LNCaP clone FGC (cell line): ENCODE measurements at places on chromosomes 6 and 20.

DNA sequence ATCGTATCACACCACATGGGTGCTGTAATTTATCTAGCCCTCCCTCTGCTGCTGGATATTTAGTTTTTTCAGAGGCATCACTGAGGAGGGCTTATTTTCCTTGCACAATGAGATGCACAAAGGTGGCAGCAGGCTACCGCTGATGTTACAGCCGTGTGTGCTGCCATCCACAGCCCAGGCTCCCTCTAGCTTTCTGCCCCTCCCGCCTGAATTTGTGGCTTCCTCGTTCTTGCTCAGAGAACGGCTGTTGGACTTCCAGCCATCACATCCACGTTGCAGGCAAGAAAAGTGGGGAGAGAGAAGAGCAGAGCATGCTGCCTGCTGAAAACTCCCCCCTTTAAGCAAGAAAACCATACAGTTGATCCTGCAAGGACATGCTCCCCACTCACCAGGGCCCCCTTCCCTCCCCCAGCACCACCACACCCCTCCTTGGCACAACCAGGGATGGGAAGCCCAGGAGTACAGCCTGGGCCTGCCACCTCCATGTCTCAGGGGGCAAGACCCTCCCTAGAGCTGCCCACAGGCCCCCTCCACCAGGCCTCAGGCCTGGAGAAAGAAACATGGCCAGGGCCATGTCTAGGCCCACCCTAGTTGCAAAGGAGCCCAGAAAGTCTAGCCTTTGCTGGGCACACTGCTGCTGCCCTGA is 102.6 kb downstream of the MRPL14 start:
- DNase-seq: no peak

- DNase-seq: no peak
Observed at GRCh38 chr6:106444777-106445507, 84.4 kb downstream of the CRYBG1 start.

- DNase-seq: no peak
Observed at GRCh38 chr20:48826883-48827771, 672 bp downstream of the PREX1 start.

- DNase-seq: no peak
Observed at GRCh38 chr20:22800129-22800528, 215.8 kb upstream of the FOXA2 start.

DNA sequence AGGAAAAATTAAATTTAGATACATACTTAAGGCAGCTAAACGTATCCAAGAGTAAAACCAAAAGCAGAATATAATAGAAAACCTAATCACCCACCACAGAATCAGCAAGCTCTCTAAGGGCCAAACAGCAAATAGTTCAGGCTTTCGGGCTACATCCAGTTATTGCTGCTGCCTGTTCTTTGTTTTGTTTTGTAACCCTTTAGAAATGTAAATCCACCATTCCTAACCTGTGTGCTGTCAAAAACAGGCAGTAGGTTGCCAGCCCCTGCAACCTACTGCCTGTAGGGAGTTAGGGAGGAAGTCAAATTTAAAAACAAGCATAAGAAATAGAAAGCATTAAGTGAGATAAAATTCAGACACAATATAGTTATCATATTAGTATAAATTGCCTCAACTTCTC is 225.9 kb downstream of the PTPRT start:
- DNase-seq: no peak

DNA sequence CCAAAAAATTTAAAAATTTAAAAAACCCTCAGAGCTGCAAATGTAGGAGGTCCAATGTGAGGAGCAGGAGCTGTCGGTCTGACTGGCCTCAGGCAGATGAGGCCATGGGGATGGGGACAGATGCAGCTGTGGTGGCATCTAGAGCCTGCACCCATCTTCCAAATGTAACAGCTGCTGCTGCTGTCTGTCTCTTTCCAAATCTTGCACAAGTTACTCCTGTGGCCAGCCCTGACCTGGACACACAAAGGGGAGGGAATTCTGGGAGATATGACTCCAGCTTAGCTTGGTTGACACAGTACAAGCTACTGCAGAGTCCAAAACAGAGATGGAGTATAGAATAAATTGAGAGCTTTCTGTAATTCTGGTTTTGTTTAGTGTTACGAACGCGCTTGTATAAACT is 115.2 kb downstream of the PRND start:
- no peak for DNase-seq

- DNase-seq: no peak
Observed at GRCh38 chr6:108145639-108146038, 20.2 kb upstream of the NR2E1 start.

GRCh38 chr20:3803854-3804253 is 7.7 kb downstream of the CDC25B start:
- no peak for DNase-seq

DNA sequence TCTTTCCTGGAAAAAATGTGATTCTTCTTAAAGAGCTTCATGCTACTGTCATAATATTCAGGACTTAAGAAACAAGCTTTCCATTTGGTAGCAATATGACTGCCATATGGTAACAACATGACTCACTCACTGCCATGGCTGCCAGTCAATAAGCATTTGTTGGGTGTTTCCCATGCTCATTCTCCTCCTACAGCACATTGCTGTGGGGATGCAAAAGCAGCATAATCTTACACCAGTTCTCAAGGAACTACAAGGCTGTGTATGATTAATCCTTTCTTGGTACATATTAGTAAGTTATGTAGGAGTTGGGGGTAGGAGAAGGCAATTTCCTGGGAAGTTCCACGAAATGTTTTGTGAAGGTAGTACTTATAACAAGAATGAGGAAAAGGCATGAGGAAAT is 76.7 kb downstream of the CEP162 start:
- DNase-seq: no peak
